GM12878 (cell line): ENCODE measurements at places on chromosomes 6 and 20. TPM values are rescaled to one million over a fixed set of nuclear protein-coding genes. Genes with fewer than 3 reads are reported as not detected.

Gene PLAGL2
- 29.7 and 31.7 TPM in 2 replicates for total RNA-seq

DNA sequence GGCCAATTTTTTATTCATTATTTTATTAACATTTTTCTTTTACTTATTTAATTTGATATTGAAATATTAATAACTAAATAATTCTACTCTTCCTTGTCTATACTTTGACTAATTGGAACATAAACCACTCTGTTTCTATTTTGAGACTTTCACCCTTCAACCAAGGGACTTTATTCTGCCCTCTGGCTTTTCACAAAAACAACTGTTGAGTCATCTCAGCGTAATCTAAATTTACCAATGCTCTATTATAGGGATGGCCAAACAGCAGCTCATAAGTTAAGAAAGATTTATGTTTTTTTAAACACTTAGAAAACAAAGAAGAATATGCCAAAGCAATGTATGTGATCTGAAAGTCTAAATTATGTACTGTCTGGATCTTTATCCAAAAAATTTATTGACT is 46.7 kb downstream of the DOP1A start:
- no peak for DNase-seq
- H3K4me3 ChIP-seq = no peak overlapping the region
- H3K36me3 ChIP-seq = peaks cover 4% of the 10 kb centered on the region; the same call in 1 of the 2 replicates
- H3K27ac ChIP-seq = no peak overlapping the region
- H3K27me3 ChIP-seq = no peaks in the 10 kb centered on the region

- H3K4me3 ChIP-seq = no peak overlapping the region
- H3K4me1 ChIP-seq = no peaks in the 10 kb centered on the region
- no peak for DNase-seq
- no peaks in the 10 kb centered on the region for H3K36me3 ChIP-seq
Measured at GRCh38 chr6:168985705-168986104, 267.9 kb downstream of the THBS2 start.

Gene SMLR1
- 0.08 and 0.10 TPM in 2 replicates for total RNA-seq

Gene RTN4IP1
- total RNA-seq = 9.6 and 9.9 TPM in 2 replicates

DNA sequence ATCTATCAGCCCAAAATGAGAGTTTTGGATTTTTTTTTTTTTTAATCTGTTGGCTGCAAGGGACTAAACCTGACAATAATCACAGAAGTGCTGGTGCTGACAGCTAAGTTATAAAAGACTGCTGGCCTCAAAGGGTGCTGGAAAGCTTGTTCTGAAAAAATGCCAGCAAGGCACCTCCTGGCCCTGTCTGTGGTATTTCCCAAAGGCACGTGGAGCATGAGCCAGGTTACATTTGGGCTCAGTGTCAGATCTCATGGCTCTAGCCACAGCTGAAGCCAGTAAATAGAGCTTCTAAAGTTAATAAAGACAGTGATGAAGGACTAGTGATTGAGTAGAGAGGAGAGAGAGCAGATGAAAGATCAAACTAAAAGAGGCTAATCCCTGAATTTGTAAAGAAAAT is 178.9 kb downstream of the FUT9 start:
- no peak overlapping the region for H3K4me3 ChIP-seq
- H3K4me1 ChIP-seq = no peaks in the 10 kb centered on the region
- H3K36me3 ChIP-seq = no peaks in the 10 kb centered on the region
- H3K27ac ChIP-seq = no peak overlapping the region
- no peak for DNase-seq

Gene PMEPA1
- total RNA-seq = 0.08 and 0.10 TPM in 2 replicates

- no peaks in the 10 kb centered on the region for H3K36me3 ChIP-seq
- H3K27me3 ChIP-seq = no peaks in the 10 kb centered on the region
- H3K4me1 ChIP-seq = no peaks in the 10 kb centered on the region
Measured at GRCh38 chr6:28758818-28759235, 165.0 kb downstream of the TRIM27 start.

- no peak for DNase-seq
- peak overlapping the region; percentile 58; the same call in 1 of the 2 replicates for H3K4me3 ChIP-seq
- H3K27ac ChIP-seq = peak overlapping the region; percentile 77
- H3K36me3 ChIP-seq = peaks cover 6% of the 10 kb centered on the region; the same call in 1 of the 2 replicates
Measured at GRCh38 chr20:64037498-64038213, 1.7 kb downstream of the C20orf204 start.

Gene SLC22A7
- total RNA-seq = 0.31 TPM in 1 of 2 replicates, not detected in the other

- H3K4me1 ChIP-seq = no peaks in the 10 kb centered on the region
- no peak overlapping the region for H3K27ac ChIP-seq
- no peak for DNase-seq
- H3K4me3 ChIP-seq = no peak overlapping the region
Measured at GRCh38 chr6:156942266-156942665, 165.1 kb downstream of the ARID1B start.

GRCh38 chr20:62460678-62461077 is 15.1 kb downstream of the GATA5 start:
- H3K4me3 ChIP-seq = no peak overlapping the region
- H3K4me1 ChIP-seq = no peaks in the 10 kb centered on the region
- no peaks in the 10 kb centered on the region; the same call in none of the 2 replicates for H3K27me3 ChIP-seq
- H3K36me3 ChIP-seq = no peaks in the 10 kb centered on the region
- DNase-seq = no peak

DNA sequence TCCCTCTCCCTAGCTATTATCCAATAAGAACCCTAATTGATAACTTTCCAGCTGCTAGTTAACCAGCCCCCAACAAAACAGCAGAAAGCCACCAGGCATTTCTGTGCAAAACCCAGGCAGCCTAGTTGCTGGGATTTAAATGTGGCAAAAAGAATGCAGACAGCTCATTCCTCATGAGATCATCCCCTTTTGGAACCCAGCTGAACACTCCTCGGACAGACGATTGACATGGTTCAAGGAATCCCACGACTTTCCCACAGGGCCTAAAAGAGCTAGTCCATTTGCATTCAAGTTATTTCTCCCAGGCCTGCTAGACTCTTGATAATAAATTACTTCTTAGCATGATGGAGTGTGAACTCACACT is 24.0 kb downstream of the JAG1 start:
- H3K4me3 ChIP-seq = no peak overlapping the region
- no peak overlapping the region for H3K27ac ChIP-seq
- no peak for DNase-seq
- H3K4me1 ChIP-seq = peaks cover 16% of the 10 kb centered on the region
- no peaks in the 10 kb centered on the region for H3K27me3 ChIP-seq

GRCh38 chr6:5531853-5532375 is 270.6 kb downstream of the FARS2 start:
- no peaks in the 10 kb centered on the region for H3K4me1 ChIP-seq
- no peak overlapping the region for H3K4me3 ChIP-seq
- no peaks in the 10 kb centered on the region for H3K36me3 ChIP-seq
- DNase-seq = no peak
- no peak overlapping the region for H3K27ac ChIP-seq
